ENCODE measurements at places on chromosomes 7 and 10.

- no peak for DNase-seq
Measured at GRCh38 chr10:32159264-32159663, 103.0 kb upstream of the KIF5B start.

GRCh38 chr7:108014215-108014614 is 11.3 kb upstream of the LAMB1 start:
- DNase-seq: no peak

GRCh38 chr7:93036807-93037206 is 81.0 kb downstream of the SAMD9 start:
- DNase-seq: peak; percentile 1

DNA sequence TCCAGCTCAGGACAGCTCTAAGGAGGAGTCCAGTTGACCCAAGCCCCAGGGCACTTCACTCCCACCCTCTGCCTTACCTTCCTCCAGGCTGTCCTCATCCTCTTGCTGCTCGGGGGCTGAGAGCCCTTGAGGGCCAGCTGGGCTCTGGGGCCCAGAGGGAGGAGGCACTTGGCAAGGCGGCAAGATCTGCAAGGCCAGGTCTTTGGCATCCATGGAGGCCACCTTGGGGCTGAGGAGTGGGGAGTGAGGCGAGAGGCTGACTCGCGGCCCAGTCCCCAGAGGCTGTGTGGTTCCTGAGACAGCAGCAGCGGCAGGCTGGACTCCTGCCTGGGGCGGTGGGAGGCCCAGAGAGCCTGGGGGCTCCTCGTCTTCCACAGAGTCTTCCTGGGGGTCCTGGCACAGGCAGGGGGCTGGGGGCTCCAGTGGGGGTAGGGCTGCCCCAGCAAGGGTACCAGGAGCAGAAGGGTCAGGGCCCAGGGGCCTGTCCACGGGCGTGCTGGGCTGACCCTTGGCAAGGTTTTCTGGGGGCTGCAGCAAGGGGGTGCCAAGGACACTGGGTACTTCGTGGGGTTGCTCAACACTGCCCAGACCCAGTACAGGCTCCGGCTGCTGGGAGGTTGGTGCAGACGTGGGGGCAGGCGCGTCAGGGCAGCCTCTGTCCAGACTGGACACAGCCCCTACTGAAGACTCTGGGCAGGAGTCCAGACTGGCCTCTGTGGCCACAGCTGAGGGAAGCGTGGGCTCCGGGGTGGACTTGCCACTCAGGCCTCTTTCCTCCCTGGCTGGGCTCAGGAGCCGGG is 6.5 kb downstream of the NACAD start:
- DNase-seq: no peak

DNA sequence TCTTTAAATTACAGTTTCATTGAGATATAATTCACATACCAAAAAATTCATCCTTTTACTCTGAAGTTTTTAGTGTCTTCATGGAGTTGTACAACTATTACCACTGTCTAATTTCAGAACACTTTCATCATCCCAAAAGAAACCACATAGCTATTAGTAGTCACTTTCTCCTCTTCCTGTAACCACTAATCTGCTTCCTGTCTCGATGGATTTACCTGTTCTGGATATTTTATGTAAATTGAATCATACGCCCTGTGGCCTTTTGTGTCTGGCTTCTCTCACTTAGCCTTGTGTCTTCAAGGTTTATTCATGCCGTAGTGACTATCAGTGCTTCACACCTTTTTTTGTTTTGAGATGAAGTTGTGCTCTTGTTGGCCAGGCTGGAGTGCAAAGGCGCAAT is 135.5 kb downstream of the DOCK1 start:
- no peak for DNase-seq

DNA sequence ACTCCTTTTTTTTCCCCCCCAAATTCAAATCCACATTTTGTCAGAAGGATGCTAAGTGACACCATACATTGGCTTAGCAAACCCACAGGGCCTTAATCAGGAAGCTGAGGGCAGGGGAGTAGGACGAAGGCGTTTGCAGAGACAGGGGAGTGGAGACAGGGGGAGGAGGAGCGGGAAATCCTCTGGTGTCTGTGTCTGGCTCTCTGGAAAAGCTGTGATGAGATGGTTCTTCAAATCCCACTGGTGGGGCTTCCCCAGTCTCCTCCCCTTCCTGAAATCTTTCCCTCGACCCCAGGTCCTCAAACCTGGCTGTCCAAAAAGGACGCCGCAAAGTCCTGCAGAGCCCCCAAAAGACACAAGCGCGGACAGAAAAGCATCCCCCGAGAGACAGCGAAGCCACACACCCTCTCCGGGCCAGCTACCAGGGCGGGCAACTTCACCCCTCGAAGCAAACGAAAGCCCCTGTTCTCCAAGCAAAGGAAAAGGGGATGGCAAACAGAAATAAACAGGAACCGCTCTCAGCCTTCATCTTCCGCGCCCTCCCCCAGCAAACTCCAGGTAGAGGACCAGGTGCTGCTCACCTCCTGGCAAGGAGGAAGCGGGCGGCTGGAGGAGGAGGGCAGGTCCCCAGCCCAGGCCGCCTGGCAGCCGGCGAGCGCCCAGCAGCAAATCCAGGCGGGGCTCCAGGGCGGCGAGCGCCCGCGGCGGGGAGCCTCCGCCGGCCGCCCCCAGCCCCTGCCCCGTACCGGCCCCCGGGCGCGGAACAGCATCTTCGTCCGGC is 520 bp downstream of the ELAPOR2 start:
- peak; percentile 6 for DNase-seq

DNA sequence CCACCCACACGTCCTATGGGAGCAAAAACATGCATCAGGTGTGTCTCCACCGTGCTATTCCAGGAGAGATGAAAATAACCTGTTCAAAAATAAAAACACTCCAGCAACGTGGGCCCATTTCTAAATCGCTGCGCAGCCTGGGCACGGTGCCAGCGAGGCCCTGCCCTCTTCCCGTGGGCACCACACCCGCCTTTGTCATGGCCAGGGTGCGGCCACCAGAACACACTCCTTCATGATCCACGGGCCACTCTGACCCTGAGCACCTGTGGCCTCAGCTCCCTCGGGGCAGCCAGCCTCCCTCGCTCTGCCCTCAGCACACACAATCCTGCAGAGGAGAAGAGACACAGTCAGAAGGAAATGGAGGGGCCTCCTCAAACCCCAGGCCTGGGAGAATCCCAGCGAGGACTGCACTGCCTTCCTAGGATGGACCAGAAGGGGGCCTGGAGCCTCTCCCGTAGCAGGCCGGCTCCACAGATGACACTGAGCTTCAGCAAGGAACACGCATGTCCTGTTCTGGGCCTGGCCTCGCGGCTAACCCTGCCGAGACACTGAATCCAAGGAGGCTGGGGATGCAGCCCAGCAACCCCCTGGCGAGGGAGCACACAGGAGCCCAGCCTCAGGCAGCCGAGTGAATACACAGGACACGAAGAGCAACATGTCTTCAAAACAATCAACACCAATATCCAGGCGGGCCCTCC is 169.0 kb downstream of the MAD1L1 start:
- no peak for DNase-seq

- DNase-seq: no peak
Measured at GRCh38 chr7:13989949-13990305, 461 bp upstream of the ETV1 start.

DNA sequence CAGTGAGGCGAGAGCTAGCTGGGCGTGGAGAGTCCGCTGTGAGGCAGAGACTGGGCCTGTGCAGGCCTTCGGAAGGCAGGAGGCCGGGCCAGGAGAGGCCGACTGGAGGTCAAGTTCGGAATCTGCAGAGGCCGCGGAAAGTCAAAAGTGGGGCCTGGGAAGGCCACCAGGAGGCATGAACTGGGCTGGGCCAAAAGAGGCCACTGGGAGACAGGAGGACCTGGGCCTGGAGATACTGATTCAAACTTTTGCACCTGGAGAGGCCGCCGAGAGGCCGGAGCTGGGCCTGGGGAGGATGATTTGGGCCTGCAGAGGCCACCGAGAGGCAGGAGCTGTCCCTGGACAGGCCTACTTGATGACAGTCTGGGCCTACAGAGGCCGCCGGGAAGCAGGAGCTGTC is 321.8 kb downstream of the ZNF479 start:
- DNase-seq: no peak

DNA sequence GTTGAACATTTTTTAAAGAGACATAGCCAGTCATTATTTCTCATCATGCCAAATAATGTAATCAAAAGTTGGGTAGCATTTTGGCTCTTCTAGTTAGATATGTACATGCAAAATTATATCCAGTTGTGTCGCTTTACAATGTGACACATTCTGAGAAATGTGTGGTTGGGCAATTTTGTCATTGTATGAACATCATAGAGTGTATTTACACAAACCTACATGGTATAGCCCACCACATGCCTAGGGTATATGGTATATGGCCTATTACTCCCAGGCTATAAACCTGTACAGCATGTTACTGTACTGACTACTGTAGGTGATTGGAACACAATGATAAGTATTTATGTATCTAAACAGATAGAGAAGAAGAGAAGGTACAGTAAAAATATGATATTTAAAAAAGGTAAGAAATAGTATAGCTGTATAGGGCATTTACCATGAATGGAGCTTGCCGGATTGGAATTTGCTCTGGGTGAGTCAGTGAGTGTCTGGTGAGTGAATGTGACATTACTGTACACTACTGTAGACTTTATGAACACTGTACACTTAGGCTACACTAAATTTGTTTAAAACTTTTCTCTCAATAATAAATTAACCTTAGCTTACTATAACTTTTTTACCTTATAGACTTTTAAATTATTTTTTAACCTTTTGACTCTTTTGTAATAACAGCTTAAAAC is 16.5 kb downstream of the ZNF365 start:
- no peak for DNase-seq

DNA sequence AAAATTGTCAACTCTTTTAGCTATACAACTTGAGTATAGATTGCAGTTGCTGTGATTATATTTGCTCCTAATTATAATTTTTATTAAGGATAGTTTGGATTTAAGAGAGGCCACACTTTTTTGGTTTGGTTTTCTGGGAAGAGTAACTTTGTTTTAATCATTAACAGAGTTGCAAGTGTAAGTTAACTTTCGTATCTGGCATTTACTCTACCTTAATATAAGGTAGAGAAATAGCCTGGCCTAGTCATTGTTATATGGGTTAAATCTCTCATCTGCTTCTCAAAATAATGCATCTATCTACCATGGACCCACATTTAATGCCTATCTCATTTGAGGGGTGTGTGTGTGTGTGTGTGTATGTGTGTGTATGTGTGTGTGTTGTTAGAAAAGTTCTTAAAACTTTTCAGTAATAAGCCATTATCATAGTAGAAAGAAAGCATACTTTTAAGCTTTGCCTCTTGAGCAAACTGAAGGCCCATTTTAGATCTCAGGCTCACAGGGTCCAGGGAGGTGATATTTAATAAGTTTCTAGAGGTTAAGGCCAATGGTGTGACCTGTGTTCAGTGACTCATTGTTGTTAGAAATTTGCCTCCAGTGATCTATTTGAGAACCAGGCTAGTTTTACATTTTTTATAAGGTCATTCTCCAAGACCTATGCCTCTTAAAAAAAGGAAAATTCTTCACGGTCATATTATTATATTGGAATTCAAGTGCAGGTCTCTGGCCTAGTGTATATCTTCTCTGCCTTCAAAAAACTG is 10.9 kb upstream of the TEX47 start:
- no peak for DNase-seq

GRCh38 chr10:133199992-133200611 is 29.9 kb upstream of the UTF1 start:
- no peak for DNase-seq

DNA sequence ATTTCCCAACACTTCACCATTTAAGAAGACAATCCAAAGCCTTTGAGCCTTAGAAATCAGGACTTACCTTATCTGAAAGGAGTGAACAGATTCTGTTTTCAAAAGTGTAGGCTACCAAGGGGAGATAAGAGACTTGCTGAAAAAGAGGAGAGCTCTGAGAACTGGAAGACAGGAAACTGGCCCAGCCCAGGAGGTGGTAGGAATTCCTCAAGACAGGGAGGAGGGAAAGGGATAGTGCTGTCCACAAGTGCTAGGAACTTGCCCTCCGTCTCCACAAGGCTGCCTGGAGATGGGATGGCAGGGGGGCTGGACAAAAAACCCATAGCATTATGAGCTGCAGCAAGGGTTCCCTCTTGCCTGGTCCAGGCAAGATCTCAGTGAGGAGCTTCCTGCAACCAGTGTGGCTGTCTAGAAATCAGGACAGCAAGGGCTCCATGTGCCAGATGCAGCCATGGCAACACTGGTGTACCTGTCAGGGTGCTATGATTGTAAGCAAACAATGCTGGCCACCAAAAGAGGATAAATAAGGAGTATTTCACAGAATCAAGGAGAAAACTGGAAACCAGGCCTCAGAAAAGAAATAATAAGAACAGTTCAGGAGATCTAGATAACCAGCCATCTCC is 22.7 kb upstream of the FRMD4A start:
- DNase-seq: no peak

DNA sequence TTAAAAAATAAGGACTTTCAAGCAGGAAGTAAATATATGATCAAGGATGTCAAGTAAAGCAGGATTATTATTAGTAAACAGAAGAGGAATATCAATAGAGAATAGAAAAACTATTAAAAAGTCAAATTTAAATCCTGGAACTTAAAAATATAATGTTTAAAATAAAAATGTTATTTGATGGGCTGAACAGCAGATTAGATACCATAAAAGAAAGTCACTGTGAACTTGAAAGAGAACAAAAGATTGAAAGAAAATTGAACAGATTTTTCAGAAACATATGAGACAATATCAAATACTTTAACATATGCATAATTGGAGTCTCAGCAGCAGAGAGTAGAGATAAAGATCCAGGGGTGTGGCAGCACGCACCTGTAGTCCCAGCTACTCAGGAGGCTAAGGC is 1213.7 kb upstream of the AUTS2 start:
- DNase-seq: no peak

DNA sequence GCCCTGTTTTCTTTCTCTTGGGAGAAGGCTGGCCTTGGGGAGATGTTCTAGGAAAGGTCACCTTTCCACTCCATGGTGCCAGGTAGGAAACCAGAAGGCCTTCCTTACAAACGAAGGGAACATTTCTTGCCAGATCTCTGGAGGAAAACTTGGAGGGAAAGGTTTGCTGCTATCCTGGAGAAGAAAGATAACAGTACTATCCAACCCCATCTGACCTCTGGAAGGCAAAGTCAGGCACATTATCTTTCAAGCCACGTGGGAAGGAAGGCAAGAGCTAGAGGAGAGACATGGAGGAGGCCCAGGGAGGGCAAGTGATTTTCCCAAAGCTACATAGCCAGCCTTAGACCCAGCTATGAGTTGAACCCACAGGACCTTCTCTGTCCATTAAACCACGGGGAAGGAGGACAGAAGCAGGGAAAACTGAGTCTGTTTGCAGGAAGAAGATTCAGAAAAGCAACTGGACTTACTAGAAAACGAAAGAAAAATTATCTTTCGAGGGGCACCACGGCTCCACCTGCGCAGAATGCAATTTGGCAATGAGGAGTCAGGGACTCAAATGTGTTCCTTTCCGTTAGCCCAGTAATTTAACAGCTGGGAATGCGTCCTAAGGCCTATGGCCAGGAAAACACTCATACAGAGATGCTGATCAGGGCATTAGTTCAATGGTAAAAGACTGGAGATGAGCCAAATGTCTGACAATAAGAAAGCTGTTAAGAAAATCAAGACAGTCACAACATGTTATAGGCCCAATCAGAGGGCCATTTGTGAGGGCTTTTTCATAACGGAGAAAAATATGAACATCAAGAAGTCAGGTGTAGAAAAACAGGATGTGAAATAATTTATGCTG is 32.0 kb upstream of the PSAP start:
- DNase-seq: no peak

- DNase-seq: no peak
Measured at GRCh38 chr10:106573106-106573505, 591.4 kb downstream of the SORCS1 start.
